ENCODE measurements at places on chromosomes 6 and 20.

GRCh38 chr6:88349511-88349910, 183.4 kb upstream of the CNR1 start:
- DNase-seq = no peak

GRCh38 chr6:13241364-13241763, 87.0 kb downstream of the TBC1D7 start:
- DNase-seq = no peak

- no peak for DNase-seq
Observed at GRCh38 chr6:143233554-143234285, 173.0 kb downstream of the AIG1 start.

DNA sequence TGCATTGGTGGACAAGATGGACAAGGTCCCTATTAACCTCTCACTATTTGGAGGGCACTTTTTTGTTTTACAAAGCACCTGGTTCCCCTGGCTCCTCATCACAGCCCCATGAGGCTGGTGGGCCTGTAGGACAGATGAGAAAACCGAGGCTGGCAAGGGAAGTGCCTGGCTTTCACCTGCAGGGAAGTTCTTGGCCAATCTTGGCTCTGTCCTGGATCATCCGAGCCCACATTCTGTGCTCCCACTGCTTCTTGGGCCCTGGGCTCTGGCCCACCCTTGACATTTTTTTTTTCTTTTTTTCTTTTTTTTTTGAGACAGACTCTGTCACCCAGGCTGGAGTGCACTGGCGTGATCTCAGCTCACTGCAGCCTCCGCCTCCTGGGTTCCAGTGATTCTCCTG, 14.7 kb downstream of the SLC13A3 start:
- no peak for DNase-seq

DNA sequence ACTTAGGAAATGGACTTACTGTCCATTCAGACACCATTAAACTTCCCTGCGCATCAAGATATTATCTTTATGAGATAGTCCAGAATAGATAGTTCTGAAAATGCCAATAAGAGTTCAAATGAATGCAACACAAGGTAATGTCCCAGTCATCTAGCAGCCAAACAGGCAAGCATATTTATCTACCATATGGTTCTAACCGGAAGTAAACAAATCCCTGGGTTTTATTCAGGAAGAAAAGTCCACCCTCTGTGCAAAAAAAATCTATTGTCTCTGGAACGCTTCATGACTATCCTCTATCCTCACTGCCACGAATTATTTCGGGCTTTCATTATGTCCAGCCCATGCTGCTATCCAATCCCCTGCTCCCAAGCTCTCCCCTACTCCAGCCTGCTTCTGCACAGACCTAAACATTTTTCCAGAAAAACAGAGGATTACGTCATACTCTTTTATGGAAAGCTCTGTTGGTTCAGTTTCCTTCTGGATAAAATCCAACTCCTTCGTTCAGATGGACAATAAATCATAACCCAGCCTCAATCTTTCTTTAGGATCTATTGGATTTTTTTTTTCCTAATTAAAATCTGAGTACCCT, 11.4 kb downstream of the PPIL6 start:
- DNase-seq = no peak

DNA sequence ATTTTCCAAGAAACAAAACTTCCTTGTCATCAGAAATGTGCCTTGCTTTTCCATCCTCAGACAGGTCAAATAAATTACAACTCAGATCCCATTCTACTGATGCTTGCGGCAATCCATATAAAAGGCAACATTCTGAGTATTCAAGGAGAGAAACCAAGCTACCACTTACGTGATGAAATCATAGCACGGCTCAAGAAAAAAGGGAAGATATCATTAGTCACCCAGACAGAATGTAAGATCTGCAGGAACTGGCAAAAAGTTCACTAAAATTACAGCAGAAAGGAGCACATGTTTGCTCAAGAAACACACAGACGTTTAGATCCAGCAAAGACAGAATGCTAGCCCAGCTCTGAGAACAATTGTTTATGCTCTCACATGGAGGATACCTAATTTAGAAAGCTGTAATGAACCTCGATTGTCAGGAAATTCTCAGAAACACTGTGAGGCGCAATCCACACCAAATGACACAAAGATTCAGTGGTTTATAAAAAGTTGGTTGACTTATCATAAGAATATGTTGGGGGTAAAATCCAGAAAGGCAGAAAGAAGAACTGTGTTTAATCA, 304.2 kb downstream of the ADGRG6 start:
- no peak for DNase-seq

DNA sequence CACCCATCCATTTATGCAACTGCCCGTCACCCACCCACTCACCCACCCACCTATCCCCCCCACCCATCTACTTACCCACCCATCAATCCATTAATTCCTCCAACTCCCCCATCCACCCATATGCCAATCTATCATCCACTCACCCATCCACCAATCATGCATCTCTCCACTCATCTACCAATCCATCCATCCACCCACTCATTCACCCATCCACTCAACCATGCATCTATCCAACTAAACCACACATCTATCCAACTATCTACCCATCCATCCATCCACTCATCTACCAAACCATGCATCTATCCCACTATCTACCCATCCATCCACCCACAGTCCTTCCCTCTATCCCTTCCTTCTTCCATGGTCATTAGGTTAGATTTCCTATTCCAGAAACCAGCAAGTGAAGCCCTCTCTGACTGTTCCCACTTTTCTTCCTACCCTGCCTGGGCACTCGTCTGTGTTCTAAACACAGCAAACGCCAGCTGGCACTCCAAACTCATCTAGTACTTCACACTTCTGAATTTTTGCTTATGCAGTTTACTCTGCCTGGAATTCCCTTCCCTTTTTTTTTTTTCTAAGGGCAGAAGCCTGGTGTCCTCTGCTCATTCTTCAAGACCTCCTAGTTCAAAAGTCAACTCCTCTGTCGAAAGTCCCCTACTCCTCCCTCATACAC, 43.1 kb downstream of the ARHGAP40 start:
- no peak for DNase-seq

DNA sequence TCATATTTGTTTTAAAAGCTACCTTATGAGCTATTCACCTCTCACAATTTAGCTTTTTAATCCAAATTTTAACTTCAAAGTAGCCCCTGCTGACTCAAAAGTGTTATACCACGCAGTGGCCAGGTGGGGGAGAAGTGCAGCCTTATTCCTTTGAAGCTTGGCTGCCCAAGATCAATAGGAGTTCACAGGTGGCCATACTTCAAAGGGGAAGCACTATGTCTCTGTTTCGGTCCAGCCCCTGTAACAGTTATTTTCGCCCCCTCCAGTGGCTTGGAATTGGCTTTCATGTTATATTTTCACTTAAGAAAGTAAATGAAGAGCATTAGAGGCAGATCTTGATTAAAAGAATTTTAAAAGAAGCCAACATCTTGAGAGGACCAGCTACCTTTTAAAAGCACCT, 608.4 kb downstream of the EPHA7 start:
- DNase-seq = peak; percentile 78

- no peak for DNase-seq
Observed at GRCh38 chr6:153525998-153526397, 394.9 kb upstream of the RGS17 start.

GRCh38 chr6:72916298-72916697, 294.4 kb downstream of the KCNQ5 start:
- DNase-seq = no peak

GRCh38 chr20:7226156-7226555, 458.7 kb downstream of the BMP2 start:
- DNase-seq = no peak

GRCh38 chr6:166173281-166173951, 5.8 kb upstream of the TBXT start:
- no peak for DNase-seq

DNA sequence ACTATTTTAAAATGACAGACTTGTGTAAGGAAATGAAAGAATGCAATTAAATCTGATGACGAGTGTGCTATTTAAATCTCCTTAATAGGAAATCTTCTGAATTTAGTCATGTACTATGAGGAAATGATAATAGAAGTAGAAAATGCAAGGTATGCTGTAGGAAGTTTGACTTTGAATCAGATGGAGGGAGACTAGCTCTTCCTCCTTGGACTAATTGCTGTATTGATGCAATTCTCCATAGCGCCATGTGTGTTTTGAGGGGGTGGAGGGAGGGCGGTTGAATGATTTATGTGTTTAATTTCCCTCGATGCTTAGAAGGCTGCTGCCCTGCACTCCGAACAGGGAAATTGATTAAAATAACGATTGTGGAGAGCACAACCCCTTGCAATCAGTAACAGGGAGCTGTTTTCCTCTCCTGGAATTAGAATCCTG, 214.4 kb upstream of the PRND start:
- DNase-seq = no peak

- DNase-seq = no peak
Observed at GRCh38 chr6:132236281-132236680, 165.0 kb downstream of the MOXD1 start.

DNA sequence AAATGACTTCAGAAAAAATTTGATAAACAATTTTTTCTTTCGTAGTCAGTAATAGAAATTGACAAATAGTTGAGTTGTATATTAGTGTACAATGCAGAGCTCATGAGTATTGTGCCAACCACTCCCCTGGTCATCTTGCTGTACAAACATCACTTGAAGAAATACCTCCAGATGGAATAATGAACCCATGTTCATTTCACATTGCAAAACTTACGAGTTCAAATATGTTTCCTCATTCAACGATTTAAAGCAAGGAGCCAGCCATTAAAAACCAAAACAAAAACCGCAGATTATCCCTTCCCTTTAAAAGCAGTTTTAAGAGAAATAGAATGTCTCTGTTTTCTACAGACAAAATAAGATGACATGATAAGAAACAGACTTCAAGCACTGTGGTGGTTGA, 62.5 kb downstream of the RALGAPA2 start:
- no peak for DNase-seq

DNA sequence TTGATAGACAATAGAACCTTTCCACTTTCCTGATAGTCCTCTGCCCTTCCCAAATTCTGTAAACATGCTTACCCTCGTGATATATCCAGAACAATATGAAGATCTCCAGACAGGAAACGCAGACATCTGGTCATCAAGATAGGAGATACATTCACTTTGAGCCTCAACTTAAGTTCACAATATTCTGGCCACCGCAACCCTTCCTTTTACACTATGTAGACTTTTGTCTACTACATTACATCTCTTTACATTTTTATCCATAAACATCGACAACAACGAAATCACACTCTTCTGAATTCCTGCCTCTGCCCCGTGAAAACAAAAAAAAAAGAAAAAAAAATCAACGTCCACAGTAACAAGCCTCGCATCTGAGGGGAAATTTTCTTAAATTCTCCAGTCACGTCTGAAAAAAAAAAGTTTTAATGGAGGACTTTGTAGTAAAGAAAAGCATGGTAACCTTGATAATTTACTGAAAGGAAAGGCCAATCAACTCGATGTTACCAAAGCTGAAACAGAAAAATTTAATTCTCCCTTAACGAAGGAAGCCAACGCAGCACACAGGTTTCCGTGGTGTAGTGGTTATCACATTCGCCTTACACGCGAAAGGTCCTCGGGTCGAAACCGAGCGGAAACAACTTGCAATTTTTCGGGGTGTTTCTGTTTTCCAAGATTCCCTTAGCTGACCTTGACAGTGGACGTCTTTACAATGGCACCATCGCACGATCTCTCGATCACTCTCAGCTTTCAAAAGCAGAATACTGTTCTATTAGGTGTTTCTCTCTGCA, 21.8 kb downstream of the POM121L2 start:
- peak; percentile 26 for DNase-seq

DNA sequence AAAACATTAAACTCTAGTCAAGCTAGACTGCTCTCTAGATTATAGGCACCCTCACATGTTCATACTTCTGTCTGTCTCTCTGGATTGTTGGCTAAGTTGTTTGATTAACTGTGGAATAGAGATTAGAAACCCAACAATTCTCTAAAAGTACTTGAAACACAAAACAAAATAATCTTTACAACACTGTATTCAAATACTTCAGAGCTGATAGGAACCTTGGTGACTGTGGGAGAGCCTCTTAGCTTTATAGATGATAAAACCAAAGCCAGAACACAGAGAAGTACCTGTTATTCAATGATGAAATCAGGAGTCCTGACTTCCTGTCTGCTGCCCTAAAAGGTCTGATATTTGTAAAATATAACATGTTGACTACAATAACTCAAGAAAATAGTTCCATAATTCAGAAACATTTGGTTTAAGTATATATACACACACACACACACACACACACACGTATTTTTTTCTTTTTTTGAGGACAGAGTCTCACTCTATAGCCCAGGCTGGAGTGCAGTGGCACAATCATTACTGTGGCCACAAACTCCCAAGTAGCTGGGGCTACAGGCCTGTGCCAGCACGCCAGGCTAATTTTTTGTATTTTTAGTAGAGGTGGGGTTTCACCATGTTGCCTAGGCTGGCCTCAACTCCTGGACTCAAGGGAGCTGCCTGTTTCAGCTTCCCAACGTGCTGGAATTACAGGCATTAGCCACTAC, 222.0 kb downstream of the FUT9 start:
- DNase-seq = no peak

- DNase-seq = peak; percentile 22
Observed at GRCh38 chr20:46774943-46775560, 65.6 kb downstream of the SLC2A10 start.

- DNase-seq = peak; percentile 34
Observed at GRCh38 chr6:100078509-100078908, 84.5 kb upstream of the MCHR2 start.
